ENCODE measurements at places on chromosomes 2 and 18.

DNA sequence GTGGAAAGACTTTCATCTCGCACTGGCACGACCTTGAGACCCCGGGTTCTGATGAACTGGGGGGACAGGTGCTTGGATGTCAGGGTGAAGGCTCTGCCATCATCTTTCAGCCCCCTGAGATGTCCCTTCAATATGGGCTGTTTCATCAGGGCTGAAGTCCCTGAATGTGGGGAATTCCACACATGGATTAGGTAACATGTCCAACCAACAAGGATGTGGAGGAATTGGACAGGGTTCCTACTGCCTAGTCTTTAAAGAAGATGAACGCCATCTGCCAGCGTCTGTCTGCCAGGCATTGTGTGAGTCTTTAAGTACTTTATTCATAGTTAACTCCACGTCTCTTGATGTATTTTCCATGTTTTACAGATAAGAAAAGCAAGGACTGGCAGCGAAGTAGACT is 5.9 kb upstream of the GRHL1 start:
- no peak for DNase-seq

- DNase-seq = no peak
Measured at GRCh38 chr2:223811757-223812156, 25.6 kb downstream of the AP1S3 start.

- DNase-seq = no peak
Measured at GRCh38 chr2:127508023-127508630, 18.2 kb downstream of the IWS1 start.

DNA sequence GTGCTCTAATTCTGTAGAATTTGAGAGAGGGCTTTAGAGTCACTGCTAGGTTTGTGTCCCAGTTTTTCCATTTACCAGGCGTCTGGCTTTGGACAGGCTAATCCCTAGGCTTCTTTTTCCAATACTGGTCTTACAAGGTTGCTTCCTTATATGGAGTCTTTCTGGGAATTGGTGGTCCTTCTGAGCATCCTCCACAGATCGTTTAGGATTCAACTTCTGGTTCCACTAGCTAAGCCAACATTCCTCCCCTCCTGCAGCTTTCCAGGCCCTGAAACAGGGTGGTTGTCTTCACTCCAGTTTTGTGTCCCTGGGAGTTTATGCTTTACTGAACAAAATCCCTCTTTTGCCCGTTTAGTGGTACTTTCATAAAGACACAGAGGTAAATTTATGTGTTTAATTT is 170.6 kb downstream of the CERS6 start:
- no peak for DNase-seq

DNA sequence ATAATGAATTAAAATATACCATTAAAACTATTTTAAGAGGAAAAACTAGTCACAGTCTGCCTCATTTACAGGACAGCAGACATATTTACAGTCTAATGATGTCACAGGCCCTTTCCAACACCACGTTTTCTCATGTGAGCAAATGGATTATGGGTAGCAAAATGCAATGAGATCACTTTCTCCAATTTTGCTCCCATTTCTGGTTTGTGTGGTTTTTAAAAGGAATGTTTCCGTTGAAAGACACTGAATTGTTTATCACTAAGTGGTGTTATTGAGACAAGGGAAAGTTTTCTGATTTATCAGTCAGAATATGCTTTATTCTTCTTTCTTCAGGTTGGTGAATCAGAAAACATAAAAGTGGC is 11.4 kb upstream of the NR4A2 start:
- no peak for DNase-seq

GRCh38 chr18:56326336-56327072 is 311.9 kb downstream of the TXNL1 start:
- DNase-seq = no peak

DNA sequence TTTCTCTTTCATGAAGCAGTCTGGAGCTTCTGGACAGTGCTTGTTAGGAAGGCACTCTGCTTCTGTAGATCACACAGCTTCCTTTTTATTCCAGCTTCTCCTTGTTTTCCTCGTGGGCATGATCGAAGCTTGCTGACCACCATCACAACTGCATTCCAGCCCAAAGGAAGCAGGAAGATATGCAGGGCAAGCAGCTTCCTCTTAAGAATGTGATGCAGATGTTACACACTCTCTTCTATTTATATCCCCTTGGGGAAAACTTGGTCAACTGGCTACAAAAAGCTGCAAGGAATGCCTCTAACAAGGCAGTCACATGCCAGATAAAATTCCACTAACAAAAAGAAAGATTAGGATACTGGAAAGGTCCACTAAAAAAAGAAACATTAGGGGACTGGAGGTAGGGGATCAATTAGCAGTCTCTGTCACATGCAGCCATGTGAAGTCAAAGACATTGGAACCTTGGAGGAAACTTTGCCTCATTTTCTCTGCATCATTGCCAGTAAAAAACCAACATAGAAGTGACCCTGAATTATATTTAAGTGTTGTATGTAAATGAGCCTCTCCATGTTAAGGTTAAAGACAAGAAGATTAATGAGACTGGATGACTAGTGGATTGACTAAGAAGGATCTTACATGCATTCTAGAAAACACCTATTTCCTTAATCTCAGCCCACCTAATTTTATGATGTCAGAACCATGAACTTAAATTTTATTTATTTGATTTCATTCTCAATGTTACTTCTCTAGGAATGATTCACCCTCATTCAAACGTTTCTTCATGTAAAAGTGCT is 98.3 kb downstream of the NAB1 start:
- no peak for DNase-seq

GRCh38 chr18:6261938-6262337 is 152.8 kb downstream of the L3MBTL4 start:
- no peak for DNase-seq

DNA sequence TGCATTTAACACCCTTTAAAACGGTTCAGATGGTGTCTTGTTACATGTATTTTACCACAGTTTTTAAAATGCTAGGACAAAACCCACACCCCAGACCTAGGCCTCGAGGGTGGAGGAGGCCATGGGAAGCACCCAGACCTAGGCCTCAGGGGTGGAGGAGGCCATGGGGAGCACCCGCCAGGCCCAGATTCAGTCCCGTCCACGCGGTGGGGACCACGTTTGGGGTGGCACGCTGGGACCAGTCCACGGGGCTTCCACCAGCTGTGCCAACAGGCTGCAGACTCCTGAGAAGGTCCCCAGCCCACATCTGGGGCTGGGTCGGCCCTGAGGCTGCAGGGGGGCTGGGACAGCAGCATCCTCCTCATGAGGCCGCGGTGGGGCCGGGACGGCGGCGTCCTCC is 63.4 kb downstream of the SLC66A2 start:
- DNase-seq = no peak

- peak; percentile 12 for DNase-seq
Measured at GRCh38 chr2:8628866-8629209, 53.0 kb upstream of the ID2 start.

DNA sequence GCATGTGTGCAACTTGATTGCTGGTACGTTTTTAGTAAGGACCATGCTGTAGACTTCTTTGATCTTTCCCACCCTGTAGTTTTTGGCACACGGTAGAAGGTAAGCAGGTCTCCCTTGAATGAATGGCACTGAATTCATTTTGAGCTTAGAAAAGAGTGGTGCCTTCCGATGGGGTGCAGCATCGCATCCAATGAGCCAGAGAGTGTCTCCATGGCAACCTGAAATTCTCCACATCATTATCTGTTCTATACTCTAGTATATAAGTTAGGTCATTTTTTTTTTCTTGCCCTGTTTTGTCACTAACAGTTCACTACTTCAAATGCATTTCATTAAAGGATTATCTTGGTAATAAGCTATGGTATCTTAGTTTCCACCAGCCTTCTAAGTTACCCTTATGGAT is 81.2 kb upstream of the REV1 start:
- DNase-seq = no peak

DNA sequence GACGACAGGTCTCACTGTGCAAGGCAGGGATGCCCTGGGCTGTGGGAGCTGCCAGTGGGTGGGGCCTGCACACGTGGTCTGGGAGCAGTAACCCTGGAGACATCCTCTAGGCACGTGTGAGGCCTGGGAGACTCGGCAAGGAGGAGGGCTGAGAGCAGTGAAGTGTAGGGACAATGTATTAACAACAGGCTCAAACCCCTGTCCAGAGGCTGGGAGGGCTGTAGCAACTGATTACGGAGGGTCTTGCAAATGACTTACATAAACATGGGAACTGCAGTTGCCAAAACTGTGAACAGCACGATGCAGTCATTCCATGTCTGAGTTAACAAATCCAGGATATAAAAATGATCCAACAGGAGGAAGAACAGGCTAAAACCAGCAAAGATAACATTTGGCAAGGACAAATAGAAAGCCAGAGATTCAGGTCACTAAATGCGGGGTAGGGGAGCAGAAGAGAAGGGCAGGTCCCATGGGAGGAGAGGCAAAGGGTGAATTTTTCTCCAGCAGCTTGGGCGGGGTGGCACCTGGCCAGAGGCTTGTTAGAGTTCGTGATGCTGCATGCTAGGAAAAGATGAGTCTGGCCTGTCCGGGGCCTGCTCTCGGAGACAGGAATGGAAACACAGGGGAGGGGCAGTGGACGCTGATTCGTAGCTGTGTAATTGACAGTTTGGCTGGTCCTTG is 44.9 kb downstream of the CYP27C1 start:
- peak; percentile 23 for DNase-seq

DNA sequence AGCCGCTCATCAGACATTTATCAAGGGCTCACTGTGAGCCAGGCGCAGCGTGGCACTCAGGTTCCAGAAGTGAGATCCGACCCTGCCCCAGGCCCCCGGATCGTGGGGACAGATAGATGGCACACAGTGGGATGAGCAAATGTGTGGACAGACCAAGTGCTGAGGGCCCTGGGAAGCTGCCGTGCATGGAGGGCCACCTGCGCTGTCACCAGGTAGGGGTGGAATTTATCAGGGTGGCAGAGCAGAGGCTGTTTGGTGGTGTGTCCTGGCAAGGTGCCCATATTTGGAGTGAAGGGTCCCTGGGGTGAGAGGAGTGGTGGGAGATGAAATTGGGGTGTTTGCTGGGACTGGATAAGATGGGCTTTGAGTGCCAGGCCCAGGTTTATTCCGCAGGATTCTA is 92.8 kb upstream of the HS6ST1 start:
- DNase-seq = no peak
